ENCODE measurements at places on chromosomes 7 and 10.

DNA sequence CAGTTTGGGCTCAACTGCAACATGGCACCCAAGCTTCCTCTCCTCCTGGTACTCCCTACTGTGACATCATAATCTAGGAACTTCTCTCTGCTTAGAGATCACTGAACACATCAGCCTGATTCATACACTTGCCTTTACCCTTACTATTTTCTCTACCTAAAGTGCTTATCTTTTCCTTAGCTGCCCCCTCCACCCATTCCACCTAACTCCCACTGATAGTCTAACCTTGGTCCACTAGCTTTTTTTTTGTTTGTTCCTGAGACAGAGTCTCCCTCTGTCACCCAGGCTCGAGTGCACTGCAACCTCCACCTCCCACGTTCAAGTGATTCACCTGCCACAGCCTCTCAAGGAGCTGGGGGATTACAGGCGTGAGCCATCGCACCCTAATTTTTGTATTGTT, 15.9 kb downstream of the CUL2 start:
- no peak for DNase-seq

GRCh38 chr7:77416621-77417371, 647 bp upstream of the GSAP start:
- no peak for DNase-seq

DNA sequence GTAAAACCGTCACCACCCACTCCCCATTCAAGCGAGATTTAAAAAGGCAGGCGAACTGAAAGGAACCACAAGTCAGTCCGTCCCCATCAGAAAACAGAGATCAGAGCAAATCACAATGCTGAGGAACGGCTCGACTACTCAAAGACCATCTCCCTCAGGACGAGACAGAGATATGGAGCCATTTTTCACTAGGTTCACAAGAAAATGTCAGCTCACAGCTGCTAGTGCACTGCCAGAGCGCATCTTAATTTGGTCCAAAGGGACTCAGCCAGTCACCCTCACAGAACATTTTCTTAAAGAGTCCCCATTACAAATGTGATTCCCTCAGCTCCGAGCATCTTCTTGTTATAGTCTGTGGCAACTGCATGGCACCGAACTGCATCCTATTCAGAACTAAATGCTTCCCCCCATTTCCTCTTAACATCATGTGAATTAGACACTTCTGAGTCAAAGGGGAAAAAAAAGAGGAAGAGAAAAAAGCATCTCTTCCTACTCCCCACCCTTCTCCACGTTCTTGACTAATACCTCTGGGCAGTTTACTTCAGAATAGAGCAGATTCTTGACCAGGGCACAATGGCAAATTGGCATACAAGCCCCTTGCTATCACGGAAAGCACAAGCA, 683.9 kb downstream of the MAGI2 start:
- no peak for DNase-seq

DNA sequence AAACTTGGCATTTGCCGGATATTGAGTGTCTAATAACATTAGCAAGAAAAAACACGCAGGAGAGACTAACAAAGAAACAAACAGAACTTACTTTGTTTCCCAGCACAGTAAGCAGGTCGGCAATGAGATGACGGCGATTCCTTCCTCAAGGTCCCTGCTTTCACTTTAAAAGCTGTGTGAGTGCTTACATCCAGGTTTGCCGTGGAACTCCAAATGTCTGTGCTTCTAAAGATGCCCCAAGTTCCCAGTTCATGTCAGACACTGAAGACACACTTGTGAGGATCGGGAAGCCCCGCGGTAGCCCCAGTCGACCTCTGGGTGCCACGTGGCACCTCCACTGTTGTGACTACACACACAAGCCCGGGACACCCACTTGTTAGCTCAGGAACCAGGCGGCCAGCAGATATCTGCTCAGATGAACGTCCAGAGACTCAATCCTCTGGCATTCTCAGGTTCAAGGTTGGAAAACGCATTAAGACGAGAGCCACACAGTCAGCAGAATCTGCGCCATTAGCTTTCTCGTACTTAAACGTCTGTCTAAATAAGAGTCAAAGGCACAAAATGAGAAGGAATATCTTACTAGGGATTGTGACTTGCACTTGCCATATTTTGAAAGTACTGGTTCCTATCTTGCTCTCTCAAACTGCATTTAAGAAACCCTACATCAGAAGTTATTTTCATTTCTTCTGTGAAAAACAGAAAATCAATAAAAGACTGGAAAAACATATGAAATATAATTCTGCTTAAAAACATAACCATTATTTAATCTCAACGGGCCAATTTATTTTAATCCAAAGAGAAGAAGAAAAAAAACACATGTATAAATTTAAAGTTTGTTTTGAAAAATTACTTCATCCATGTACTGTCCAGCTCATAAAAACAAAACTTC, 207.6 kb upstream of the KLF14 start:
- DNase-seq = no peak

- no peak for DNase-seq
Observed at GRCh38 chr10:106224676-106225075, 939.8 kb downstream of the SORCS1 start.

- no peak for DNase-seq
Observed at GRCh38 chr7:32887395-32887794, 4.2 kb downstream of the KBTBD2 start.

DNA sequence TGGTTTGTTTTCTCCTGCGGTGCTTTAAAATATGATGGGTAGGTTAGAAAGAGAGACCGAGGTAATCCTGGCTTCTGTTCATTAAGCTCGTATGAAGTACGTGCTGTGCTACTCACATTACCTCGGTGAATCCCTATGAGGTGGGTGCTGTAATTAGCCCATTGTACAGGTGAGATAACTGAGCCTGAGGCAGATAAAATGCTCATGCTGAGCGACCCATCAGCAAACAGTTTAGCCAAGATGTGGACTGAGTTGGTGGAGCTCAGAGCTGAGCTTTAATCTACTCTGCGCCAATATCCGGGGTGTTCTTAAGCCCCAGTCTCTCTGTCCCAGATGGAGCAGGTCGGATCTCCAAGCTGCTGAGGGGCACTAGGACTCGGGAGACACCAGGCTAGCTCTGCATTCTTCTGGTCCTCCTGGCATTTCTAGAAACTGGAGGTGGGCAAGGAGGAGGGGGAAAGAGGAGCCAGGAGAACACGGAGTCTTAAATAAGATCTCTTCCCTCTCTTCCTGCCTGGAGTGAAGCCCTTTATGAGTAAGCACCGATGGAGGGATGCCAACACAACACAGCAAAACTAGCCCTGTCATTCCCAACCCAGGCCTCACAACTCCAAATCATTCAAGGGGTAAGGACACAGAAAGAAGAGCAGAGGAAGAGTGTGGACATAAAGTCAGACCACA, 458.5 kb downstream of the KCNMA1 start:
- no peak for DNase-seq

DNA sequence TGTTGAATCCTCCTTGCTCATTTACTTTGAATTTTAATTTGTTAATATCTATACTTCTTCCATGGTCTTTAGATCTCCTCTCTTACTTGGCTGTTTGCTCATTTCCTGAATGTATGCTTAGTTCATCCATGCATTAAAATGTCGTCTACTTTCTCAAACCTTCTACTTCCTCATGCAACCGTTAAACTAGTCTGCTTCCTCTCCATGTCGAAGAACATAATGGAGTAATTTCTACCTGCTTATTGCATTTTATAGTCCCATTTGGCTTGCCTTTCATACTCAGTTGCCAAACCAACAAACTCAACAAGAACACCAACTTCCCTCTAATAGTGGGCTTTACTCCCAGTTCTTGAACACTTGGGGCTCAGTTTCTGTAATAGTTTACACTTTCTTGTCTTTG, 43.8 kb upstream of the SEMA3D start:
- DNase-seq = no peak

GRCh38 chr10:95264227-95265051, 26.4 kb downstream of the PDLIM1 start:
- no peak for DNase-seq

DNA sequence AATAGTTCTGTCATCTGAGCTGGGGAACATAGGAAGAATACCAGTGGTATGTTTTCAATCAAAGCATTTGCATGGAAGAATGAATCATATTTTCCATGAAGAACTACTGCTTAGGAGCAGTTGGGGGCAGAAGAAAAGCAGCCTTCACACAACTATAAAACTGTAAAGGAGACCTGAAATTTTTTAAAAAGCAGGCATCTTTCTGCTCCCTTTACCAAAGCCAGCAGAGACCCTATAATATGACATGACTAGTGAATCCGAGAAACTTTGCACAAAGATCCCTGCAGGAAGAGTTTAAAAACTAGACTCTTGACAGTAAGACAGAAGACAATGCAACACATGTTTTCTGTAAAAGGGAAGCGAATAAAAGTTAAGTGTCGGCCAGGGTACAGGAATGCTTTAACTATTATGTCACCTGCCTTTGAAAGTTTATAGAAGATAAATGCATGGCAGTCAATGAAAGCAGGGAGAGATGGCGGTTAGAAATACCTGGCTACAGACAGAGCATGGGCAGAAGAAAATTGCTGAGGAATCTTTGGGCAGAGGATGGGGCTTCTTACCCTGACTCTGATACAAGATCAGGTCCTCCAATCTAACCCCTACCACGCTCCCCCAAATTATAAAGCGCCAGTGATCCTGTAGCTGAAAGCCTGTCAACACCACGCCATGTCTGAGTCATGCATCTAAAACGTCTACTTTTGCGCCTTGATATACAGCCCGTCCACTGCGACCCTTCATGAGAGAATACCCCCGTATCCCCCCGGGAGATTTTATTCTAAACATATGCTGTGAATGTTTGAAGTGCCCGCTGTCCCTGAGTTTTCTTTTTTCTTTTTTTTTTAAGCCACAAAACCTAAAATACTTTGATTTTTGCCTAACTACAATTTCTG, 93.1 kb downstream of the GLI3 start:
- no peak for DNase-seq

- no peak for DNase-seq
Observed at GRCh38 chr10:35456153-35456720, 119.9 kb downstream of the CCNY start.

DNA sequence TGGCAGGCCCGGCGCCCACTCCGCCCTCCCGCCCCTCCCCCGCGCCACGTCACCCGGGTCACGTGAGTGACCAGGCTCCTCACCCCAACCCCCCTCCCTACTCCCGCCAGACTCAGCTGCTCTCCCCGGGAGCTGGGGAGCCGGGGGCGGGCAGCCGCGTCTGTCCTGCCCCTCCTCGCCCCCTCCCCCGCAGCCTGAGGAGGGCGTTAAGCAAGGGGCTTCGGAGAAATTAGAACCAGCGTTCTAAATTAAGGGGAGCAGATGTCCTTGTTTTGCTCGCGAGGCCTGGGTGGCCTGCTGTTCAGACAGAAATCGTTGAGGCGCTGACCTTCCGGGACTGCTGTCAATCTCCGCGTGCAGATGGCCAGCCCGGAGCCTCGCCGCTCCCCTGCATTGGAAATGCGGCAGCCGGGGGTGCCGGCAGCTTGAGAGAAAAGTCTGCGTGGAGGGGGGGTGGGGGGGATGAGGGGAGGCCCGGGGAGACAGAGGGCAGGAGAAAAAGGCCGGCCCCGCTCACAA, 102.2 kb upstream of the ZNF438 start:
- DNase-seq = peak; percentile 60

DNA sequence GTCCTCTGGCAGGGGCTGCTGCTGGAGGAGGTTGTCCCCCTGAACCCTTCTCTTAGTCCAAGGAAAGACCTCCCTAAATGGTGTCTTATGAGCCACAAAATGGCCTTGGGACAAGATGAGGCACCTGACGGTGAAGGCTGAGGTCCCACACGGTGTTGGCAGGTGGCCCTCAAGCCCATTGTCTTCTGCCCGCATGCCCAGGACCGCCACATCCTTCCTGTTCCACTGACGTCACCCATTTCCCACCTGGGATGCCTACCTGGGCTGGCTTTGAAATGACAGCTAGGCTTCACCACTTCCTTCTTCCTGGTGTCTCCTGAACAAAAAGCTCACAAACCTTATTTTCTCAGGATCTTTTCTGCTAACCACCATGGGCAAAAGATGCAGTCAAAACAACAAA, 2.1 kb upstream of the DMBT1 start:
- no peak for DNase-seq

DNA sequence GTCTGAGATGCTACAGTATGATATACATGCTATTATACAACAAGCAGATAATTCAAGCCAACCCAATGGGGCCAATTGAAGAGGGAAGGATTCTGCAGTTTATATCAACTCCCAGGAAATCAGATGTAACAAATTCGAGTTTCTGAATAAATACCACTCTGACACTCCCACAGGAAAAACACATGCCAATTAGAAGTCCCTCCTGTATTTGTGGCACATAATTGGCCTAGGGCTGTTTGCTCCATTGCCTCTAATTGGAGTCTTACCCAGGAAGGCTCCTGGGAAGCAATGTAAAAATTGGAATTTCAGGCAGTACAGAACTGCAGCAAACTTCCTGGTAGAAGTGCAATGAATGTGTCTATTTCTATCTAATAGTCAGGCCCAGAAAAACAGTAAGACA, 4.7 kb downstream of the PPA1 start:
- no peak for DNase-seq

GRCh38 chr7:46390042-46390441, 469.0 kb upstream of the IGFBP3 start:
- no peak for DNase-seq

GRCh38 chr10:74650613-74651012, 175.8 kb upstream of the KAT6B start:
- DNase-seq = no peak

- DNase-seq = peak; percentile 76
Observed at GRCh38 chr7:5494683-5495561, 71.3 kb upstream of the TNRC18 start.

- no peak for DNase-seq
Observed at GRCh38 chr7:142856565-142857245, 1.8 kb downstream of the EPHB6 start.

GRCh38 chr10:43781480-43782361, 133.0 kb upstream of the ZNF32 start:
- DNase-seq = no peak

GRCh38 chr10:3065622-3066021, 1.7 kb upstream of the PFKP start:
- DNase-seq = no peak

GRCh38 chr7:71300603-71301002, 168.7 kb downstream of the GALNT17 start:
- DNase-seq = no peak

GRCh38 chr10:60203993-60204618, 185.6 kb downstream of the ANK3 start:
- no peak for DNase-seq

- DNase-seq = no peak
Observed at GRCh38 chr7:76222333-76222732, 20.6 kb downstream of the SRRM3 start.

GRCh38 chr7:100563809-100564400, 9.8 kb downstream of the SAP25 start:
- peak; percentile 88 for DNase-seq

GRCh38 chr10:94012834-94013233, 19.1 kb downstream of the PLCE1 start:
- no peak for DNase-seq

GRCh38 chr10:73623056-73623455, 18.2 kb downstream of the MYOZ1 start:
- DNase-seq = no peak

DNA sequence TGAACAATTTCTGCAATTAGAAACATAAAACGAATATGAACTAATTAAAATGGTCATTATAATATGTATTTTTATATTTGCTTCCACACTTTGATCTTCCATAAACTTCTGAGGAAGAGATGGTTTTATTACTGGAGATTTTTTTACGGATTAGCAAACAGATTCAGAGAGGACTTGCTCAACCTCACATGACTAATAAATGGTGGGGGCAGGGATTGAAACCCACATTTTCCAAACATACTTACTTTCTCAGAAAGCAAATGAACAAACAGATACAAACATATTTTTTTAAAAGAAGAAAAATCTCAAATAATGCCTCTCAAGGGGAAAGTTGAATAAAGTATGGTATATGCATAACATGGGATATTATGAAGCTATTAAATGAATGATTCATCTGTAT, 18.3 kb downstream of the ANKMY2 start:
- no peak for DNase-seq
